ENCODE measurements at places on chromosomes 13 and 19.

DNA sequence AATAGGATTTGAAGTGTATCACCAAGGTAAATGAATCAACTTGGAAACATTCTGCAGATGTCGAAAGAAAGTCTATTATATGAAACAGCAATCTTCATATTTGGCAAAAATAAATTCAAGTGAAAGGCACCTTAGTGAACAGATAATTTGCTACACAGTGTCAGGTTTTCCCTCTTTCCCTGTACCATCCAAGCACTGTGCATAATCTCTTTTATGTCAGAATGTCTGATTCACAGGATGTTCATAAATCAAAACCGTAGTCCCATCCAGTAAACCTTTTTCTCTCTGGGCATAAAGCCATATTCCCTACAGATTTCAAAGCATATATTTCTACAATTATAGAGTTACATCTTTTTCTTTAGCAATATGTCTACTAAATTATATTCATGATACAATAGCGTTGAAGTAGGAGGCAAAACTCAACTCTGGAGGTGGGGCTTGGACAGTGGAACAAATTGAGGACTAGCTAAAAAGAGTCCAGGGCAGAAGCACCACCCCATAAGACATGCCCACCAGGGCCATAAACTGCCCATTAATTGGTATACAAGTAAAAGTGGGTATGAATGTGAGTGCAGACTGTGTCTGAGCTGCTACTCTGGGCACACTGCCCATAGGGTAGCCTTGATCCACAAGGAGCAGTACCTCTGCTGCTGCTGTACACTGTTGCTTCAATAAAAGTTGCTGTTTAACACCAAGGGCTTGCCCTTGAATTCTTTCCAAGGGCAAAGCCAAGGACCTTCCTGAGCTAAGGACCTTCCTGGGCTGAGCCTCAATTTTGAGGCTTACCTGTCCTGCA, 72.1 kb upstream of the MYCBP2 start:
- no peak for DNase-seq

GRCh38 chr13:83327091-83327490, 555.2 kb downstream of the SLITRK1 start:
- DNase-seq, result no peak

GRCh38 chr13:88908961-88909441, 1237.8 kb downstream of the SLITRK5 start:
- DNase-seq, result no peak

- no peak for DNase-seq
Observed at GRCh38 chr13:75225288-75226032, 256.5 kb downstream of the TBC1D4 start.

DNA sequence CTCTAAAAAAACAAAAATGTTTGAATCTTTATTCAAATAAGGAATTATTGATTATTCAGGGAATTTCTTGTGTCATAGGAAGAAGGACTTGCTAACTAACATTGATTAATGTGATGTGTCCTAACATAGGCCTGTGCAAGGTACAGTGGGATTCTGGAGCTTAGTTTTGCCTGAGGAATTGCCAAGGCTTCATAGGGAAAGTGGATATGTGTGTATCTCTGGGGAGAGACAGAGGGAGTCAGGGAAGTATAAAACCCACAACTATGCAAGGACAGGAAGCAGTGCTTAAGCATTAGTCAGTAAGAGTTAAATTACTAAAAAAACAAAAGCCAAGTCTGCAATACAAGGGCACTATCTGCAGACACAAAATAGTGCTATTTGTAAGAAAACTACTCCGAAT, 59.6 kb downstream of the WDFY2 start:
- DNase-seq, result no peak

DNA sequence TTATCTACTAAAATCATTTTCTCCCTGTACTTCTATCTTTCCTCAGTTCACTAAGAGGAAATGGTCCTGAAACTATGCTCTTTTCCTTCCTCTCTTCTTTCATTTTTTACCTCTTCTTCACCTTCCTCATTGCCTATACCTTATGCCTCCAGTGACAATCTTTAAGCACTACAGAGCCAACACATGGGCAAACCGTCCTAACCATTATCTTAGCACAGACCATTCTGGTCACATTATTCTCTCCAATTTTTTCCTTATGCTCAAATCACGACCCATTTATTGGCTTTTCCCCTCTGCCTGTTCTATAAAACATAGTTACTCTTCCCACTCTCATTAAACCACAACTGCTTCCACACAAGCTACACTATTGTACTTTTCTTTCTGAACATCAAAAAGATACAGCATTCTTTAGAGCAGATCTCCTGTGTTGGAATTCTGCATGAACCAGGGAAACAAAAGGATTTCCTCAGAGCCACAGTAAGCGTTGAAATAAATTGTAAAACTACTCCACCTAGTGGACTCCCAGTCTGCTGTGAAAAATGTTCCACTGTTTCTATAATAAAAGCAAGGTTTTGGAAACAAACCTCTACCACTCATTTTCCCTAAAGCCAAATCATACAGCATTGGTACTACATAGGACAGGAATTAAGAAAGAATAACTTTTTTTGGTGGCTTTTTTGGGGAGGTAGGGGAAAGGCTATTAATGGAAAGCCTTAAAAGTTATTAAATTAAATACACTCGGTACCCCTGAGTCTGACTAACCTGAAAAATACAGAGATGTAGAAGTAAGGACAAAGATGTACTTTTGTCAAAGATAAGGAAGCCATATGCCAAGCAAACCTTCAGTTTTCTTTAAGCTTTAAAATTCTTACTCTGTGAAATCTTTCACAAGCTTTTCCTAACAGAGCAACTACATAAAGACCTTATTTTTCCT, 19.5 kb downstream of the NUFIP1 start:
- DNase-seq, result no peak

Data from stimulated activated CD8-positive, alpha-beta memory T cell treated with anti-CD3 and anti-CD28 coated beads, Interleukin-2, amount 100 ng/mL, for 1 hour (primary cell).